ENCODE measurements at places on chromosomes 4 and X.

GRCh38 chr4:54390670-54391069 lies 161.6 kb downstream of the PDGFRA start:
- DNase-seq, result no peak

GRCh38 chr4:168484626-168485025 lies 4.3 kb upstream of the DDX60L start:
- no peak for DNase-seq

GRCh38 chr4:14726441-14726840 lies 275.8 kb upstream of the CPEB2 start:
- no peak for DNase-seq

DNA sequence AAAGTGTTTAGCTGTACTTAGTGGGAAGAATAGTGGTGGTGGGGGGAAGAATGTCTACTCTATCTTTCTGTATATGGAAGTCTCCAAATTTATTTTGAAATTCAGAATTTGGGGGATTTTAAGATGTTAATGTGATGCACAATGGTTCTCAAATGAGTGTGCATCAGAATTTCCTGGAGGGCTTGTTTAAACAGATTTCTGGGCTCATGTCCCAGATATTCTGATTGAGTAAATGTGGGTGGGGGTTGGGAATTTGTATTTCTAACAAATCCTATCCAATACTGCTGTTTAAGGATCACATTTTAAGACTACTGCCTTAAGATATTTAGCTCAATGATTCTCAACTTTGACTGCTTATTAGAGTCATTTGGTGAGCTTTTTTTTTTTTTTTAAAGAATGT lies 15.1 kb upstream of the INTS6L start:
- DNase-seq, result no peak

- no peak for DNase-seq
Measured at GRCh38 chr4:142961866-142962265, 115.8 kb upstream of the INPP4B start.

GRCh38 chr4:177485528-177485927 lies 43.3 kb upstream of the AGA start:
- no peak for DNase-seq

GRCh38 chrX:11770320-11770719 lies 12.3 kb downstream of the MSL3 start:
- DNase-seq, result no peak

DNA sequence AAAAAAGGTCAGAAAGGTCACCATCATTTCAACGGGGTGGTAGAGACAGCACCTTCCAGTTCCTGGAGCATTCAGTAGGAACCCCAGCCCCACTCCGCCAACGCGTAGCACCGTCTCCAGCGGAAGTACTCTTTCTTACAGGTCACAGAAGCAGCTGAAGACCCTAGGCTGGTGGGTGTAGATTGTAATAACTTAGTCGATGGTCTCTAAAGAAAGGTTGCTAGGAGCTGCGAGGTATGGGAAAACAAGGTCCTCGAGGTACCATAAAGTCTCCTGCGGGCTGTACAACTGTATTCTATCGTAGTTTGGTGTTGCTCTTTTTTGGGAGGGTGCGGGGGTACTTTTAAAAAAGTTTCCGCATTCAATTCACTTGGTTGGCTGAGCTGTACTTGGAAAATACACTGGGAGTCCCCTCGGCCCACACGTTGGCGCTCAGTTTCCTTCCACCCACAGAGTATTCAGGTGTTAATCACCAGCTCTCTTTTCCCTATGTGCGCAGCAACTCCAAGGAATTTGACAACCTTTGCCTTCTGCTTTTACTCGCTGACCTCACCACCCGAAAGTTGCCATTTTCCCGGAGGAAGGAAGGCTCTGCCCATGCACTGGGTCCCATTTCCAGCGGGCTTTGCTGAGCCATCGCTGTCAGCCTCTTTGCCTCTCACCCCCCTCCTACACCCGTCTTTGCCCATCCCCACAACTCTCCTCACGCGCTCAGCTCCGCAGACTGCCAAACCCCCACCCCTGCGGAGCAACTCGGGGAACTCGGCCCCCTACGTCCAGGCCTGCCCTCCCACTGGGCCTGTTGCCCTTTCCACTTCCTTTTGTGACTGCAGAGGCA lies 4.8 kb upstream of the SOX3 start:
- no peak for DNase-seq

DNA sequence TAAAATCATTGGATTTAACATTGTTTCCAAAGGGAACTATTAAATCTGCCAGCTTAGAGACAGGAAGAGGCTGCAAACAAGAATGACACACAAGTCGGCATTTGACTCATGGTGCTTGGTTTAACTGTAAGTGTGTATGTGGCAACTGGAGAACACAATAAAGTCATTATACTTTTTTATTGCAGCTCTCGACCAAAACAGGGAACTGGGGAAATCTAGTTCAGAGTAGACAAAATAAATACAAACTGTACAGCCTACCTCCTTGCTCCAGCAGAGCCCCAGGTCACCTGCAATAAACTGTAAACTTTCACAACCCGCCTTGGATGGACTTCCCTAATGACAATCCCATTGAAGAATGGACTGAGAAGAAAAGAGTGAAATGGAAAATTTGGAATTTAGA lies 24.0 kb downstream of the NPY5R start:
- no peak for DNase-seq

DNA sequence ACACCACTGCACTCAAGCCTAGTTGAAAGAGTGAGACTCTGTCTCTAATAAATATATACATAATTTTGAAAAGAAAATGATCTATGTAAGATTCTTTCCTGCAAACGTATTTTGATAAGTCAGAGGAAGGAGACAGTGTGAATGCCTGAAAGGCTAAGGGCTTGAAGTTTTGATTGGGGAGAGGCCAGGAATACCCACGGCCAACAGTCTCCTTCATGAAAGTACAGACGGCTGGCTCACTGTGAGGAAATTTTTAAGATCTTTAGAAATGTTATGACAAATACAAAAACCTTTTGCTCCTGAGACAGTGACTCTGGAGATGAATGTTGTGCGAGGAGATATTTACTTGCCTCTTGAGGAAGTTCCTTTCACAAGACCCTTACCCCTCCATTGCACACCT lies 111.4 kb upstream of the KLHL13 start:
- no peak for DNase-seq

GRCh38 chrX:8245411-8245810 lies 74.3 kb upstream of the VCX2 start:
- DNase-seq, result no peak

- DNase-seq, result no peak
Measured at GRCh38 chrX:72054779-72055489, 76.8 kb downstream of the RTL5 start.

DNA sequence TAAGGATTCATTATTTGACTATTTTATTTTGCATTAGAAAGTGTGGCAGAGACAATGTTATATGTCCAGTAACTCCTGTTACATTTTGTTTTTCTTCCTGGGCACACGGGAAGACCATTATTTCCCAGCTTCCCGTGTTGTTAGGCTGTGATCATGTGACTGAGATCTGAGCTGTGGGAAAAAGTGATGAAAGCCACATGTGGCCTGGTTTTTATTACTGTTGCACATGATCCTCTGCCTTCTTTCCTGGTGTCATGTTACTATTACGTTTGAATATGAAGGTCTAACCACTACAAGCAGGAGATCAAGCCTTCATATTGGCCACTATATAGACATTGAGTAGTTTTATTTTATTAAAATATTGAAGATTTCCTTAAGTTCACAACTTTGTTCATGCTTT lies 28.2 kb upstream of the MID1 start:
- no peak for DNase-seq

GRCh38 chr4:95092766-95093165 lies 335.0 kb downstream of the BMPR1B start:
- DNase-seq, result no peak

DNA sequence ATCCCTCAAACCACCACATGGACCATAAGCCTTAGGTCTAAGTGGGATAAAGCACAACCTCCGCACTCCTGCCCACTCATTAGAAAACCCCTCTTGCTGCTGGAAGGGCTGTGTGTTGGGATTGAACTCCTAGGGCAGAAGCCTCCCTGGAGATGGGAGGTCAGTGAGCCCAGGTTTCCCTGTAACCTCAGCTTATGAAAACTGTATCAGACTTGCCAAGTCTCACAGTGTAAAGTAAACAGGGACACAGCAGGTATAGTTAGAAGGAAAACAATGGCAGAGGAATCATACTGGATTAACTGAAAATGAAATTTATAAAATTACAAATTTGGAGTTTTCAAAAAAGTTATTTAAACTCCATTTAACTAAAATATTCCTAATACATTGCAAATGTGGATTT lies 29.9 kb downstream of the CASP6 start:
- DNase-seq, result no peak

DNA sequence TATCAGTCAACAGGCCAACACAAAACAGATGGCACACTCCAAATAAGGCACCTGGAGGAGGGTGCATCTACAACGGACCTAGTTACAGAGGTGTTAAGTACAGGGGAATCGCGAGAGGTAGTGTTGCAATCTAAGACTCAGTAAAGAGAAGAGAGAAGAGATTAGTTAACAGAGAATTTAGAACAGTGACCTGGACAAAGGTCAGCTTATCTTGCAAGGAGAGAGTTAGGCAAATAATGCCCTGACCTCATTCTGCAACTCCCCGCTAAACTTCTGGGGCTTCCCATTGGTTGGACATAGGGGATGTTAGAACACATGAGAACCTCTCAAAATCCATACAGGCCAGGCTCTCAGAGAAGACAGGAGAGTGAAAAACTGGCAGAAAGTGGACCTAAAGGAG lies 289.4 kb upstream of the GK2 start:
- no peak for DNase-seq

DNA sequence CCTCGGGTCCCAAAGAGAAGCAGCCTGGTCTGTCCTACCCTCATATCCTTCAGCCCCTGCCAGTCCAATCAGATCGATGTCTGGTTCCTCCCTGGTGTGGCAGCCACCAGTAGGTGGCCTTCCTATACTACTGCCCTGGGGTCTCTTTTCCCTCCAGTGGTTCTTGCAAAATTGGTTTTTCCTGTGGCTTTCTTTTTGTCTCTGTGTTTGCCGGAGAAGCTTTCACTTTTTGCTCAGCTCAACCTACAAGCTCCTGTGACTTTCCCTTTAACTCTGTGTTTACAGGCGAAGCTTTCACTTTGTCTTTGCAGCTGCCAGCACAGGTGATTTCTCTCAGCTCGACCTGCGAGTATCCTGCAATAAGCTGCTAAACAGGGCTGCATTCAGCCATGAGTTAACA lies 46.8 kb downstream of the UGT2A3 start:
- no peak for DNase-seq

GRCh38 chrX:107288676-107289075 lies 82.3 kb downstream of the DNAAF6 start:
- DNase-seq, result no peak

GRCh38 chr4:91846233-91846632 lies 457.5 kb upstream of the GRID2 start:
- DNase-seq, result no peak

DNA sequence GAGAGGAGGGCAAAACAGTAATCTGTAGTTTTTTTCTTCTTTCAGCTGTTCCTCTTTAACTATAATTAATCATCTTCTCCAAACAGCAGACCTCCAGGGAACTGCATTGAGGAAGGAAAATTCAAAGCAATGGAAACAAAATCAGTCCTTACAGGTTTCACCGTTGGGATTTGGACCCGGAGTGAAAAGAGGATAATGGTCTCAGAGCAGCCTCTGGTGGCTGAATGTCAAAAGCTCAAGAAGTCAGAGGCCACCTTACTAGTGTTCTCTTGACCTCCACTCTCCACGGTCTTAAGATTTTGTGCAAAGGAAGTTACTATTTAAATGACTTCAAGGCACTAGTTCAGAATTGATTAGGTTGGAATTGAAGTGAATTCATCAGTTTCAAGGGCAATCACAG lies 16.0 kb upstream of the MID1 start:
- DNase-seq, result no peak

DNA sequence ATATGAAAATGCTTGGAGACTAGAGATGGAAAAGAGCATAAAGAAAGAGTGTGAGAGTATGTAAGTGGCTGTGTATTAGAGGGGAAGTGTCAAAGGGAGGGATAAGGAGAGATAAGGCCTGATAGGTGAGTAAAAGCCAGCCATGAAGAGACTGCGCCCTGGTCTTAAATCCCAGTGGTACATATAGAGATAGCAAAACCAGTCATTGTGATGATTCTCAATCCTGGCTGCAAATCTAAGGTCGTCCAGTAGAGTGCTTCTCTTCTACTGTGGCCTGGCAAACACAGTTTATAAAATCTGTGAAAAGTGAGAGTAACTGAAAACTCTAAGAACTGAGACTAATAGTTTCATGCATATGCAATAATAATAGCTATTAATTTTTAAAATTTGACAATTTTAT lies 86.9 kb downstream of the MAB21L2 start:
- DNase-seq, result no peak

GRCh38 chr4:19123681-19124080 lies 1102.1 kb upstream of the LCORL start:
- no peak for DNase-seq

- no peak for DNase-seq
Measured at GRCh38 chr4:70945452-70946055, 43.4 kb downstream of the MOB1B start.

DNA sequence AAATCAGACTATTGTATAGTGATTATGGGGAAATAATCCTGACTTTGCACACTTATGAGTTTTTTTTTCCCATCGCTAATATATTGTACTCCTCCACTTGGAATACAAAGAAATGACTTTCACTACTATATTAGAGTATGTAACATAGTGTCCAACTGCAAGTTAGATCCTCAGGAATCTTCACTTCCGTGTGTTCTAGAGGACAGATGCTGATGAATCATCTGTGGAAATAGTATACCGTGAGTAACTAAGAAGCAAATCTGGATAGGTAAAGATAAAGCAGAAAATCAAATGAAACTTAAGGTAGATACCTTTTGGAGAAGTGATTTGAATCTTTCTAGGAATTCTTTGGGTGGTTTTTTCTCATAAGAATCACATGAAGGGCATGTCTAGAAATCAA lies 8.3 kb downstream of the IL21 start:
- no peak for DNase-seq

DNA sequence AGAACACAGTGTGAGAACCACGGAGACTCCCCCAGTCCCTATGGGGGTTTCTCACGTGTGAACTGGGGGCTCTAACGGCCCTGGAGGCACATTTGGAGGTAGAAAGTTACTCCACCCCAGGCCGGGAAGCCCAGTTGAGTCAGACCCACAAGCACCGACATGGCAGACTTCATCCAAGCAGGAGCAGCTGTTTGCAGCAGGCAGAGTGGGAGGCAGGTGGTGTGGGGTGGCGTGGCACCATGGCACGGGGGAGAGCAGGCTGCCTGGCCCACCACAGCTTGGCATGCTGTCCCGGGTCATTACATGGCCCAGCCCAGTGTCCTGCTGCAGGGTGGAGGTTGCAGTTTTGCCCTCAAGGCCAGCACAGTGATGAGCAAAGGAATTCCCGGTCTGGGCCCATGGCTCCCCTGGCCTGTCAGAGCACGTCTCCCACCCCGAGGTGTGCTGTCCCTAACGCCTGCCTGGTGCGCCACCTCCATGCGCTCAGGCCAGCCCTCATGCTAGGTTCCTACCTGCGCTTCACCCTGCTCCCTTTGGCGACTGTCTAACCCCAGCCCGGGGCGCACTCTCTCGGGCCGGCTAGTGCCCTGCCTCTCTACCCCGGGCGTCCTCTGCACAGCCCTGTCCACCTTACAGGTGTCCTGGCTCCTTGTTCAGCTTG lies 90.6 kb upstream of the AFAP1 start:
- DNase-seq, result no peak

All from omental fat pad (tissue), 4 donors.